Thyroid gland (tissue), 4 donors: ENCODE measurements at places on chromosomes 3 and 15. TPM values are rescaled to one million over a fixed set of nuclear protein-coding genes. Genes with fewer than 3 reads are reported as not detected.

- DNase-seq, result no peak
Observed at GRCh38 chr15:25797035-25797434, 66.1 kb downstream of the ATP10A start.

- no peak for DNase-seq
Observed at GRCh38 chr15:38689522-38689921, 124.9 kb upstream of the RASGRP1 start.

GRCh38 chr3:58051196-58051595, 43.0 kb downstream of the FLNB start:
- DNase-seq, result peak; percentile 92

DNA sequence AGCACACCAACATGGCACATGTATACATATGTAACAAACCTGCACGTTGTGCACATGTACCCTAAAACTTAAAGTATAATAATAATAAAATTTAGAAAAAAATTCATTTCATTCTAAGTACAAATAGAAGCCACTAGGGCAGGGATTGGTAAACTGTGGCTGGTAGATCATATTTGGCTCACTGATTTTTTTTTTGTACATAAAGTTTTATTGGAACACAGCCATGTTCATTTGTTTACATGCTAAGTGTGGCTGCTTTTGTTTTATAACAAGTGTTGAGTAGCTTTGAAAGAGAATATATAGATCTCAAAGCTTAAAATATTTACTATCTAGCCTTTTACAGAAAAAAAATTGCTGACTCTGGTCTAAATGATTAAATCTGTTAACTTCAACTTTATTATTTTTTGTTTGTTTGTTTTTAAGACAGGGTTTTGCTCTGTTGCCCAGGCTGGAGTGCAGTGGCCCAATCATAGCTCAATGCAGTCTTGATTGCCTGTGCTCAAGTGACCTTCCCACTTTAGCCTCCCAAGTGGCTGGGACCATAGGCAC, 32.8 kb downstream of the SLC30A4 start:
- peak; percentile 24 for DNase-seq

DNA sequence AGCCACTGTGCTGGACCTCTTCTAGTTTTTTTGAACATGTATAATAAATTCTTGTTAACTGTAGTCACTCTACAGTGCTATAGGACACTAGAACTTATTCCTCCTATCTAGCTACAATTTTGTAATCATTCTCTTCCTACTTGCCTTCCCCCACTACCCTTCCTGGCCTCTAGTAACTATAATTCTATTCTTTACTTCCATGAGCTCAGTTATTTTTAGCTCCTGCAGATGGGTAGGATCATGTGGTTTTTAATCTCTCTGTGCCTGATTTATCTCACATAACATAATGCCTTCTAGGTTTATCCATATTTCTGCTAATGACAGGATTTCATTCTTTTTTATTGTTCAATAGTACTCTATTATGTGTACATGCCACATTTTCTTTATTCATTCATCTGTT, 113.2 kb upstream of the FGF7 start:
- DNase-seq, result no peak

GRCh38 chr3:166285001-166285400, 447.8 kb upstream of the BCHE start:
- no peak for DNase-seq

- DNase-seq, result no peak
Observed at GRCh38 chr3:124413989-124414598, 316.2 kb upstream of the UMPS start.

SEC62 gene
- 124 TPM for total RNA-seq

NR2F2 gene
- 30.2 TPM for total RNA-seq

CFAP20DC gene
- 0.92 TPM for total RNA-seq

PLXND1 gene
- 66.3 TPM for total RNA-seq

DISP2 gene
- 3.2 TPM for total RNA-seq
